ENCODE measurements at places on chromosomes 2 and 18.

DNA sequence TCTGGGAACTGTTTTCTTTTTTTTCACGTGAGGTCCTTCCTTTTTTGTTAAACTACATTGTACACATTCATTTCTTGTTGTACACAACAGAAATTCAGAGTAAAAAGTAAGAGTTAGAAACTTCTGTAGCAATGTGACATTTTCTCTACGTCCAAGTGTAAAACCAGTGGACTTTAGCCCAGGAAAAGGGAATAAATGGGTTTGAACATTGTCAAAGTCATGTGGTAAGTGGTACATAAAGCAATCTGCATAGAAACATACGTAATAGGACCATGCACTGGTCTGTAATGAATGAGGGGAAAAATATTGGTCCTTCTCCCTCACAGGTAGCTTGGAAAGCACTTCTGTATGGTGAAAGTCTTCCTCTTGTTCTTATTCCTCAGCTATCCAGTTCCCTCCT is 421.4 kb downstream of the SETBP1 start:
- DNase-seq, result no peak

- no peak for DNase-seq
These were observed 15.7 kb downstream of the KCTD1 start for GRCh38 chr18:26532367-26533340.

DNA sequence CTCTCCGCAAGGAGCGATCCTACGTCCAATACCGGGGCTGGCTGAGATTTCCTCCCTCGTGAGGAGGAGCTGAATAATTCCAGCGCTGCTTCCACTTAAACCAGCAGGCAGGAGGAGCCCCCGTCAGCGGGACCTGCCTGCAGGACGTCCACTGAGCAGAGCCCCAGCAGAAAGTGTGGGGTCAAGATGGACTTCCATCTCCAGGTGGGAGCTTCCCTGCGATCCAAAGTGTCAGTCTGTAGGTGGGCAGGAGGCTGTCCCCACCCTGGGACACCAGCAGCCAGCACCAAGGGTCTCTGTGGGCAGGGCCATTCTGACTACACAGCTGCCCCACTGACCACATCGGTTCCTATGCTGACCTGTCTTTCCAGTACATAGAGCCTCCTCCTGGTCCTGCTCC is 462 bp upstream of the OTOS start:
- no peak for DNase-seq

GRCh38 chr2:208306291-208306690 is 40.2 kb downstream of the PIKFYVE start:
- no peak for DNase-seq

DNA sequence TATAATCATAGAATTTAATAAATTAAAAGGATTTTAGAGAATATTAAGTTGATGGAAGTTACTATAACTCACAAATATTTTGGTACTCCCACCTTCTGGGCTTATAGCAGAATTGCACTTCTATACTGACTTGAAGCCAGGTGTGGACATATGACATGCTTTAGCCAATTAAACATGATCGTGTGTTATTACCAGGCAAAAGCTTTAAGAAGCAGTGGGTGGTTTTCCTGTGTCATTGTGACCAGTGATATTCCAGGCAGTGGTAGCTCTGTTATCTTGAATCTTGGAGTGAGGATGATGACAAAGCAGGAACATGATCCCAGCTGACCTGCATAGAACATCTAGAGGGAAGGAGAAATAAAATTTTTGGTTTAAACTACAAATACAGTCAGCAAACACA is 370.9 kb upstream of the ZEB2 start:
- no peak for DNase-seq

DNA sequence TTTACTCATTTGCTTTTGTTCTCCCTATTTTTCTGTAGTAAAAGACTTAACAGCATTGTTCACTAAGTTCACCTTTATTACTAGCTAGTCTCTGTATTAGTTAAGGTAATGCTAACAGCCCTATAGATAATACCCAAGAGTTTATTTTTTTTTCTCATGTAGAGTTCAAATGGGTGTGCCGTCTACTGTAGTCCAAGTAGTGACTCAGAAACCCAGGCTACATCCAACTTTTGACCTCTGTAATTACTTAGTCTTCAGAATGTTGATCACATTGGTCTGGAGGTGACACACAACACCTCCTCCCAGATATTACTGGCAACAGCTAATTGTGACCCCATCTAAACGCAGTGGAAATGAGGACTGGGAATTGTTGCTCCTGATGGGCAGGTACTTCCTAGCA is 7.7 kb downstream of the COQ10B start:
- DNase-seq, result no peak

Data from cerebellar nuclear complex (tissue), 1 donor.